ENCODE measurements at places on chromosomes 3 and 15.

GRCh38 chr15:71129669-71130068, 14.4 kb downstream of the THSD4 start:
- no peak for DNase-seq

- no peak for DNase-seq
These were observed 142.3 kb upstream of the RASGRP1 start for GRCh38 chr15:38706956-38707355.

GRCh38 chr15:30065025-30065801, 17.5 kb upstream of the GOLGA8J start:
- DNase-seq, result peak; percentile 70

DNA sequence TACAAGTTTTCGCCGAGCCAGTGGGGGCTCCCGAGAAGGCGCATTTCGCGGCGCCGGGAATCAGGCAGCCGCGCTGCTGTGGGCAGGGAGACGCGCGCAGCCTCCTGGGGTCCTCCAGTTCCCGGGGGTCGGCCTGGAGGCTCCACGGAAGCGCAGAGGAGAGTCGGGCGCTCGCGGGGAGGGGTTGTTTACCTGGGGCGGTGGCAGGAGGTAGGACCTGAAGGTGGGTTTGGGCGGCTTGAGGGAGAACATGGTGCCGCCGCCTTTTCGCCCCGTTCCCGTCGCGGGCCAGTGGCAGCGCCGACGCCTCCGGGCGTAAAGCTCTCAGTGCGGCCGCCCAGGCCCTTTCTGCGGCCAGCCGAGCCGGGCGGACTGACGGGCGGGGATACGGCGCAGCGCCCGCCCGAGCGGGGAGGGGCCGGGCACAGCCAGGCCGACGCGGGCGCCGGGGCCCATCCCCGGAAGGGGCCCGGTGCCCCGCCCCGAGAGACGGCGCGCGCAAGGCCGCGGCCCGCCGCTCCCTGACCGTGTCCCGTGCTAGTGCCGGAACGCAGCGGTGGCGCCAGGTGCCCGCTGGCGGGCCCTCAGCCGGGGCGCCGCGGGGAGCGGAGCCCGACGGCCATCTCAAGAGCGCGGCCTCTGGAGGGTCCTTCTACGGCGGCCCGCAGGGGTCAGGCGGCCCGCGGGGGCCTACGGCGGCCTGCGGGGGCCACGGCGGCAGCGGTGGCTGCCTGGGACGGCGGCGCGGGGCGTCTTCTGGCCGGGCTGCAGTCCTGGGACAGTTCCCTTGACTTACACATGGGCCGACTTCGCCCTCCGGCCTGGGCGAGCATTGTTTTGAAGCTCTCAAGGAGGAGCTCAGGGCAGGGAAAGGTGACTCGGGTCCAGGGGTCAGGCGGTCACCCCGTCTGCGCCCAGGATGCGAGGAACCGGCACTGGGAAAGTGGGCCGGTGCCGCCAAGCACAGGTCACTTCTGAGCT, at the start of gene MTMR10:
MTMR10 (minus strand) TSS at position 374 of the 981 bp plus-strand sequence; CDS start at position 252, 122 bp downstream.
- peak; percentile 87 for DNase-seq

DNA sequence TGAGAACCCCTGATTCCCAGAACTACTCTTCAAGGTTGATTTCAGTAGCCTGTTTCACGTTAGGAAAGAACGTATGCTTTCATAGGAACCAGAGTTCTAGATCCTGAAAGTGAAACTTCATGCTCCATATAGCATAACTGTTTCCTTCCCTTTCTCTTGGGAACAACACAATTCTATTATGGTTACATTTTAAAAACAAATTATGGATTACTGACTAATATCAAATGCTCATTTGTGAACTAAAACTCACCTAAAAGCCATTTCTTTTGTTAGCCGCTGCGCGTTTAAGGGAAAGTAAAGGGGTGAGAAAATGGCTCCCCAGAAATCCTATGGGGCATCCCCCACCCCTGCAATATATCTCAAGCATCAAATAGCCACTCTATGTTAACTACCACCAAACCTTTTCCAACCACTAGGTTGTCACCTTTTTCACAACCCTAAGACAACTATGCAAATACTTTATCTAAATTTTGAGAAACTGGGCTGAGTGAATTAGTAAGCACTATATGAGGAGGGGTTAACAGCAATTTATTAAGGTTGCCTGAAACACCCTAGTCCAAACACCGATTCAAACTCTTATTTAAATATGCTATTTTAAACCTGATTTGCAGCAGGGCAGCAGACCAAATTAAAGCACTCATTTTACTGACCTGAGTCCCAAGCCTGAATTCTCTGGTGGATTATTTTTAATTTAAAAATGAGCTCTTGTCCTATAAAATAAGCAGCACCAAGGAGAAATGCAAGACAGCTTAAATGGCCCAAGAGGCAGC, 2.4 kb downstream of the SIAH2 start:
- DNase-seq, result no peak

DNA sequence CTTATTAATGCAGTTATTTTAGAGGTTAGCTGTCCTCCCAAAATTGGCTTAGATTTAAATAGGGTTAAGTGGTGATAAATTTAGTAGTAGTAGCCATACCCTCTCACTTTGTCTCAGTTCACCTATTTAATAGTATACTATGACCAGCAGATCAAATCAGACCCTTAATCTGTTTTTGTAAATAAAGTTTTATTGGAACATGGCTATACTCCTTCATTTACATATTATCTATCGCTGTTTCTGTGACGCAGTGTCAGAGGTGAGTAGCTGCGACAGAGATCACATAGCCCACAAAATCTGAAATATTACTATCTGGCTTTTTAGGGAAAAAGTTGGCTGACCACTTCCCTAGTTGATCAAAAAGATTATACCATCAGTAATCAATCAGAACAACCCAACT, 113.2 kb downstream of the FILIP1L start:
- DNase-seq, result no peak

GRCh38 chr15:48032911-48033310, 87.9 kb upstream of the SLC24A5 start:
- no peak for DNase-seq

DNA sequence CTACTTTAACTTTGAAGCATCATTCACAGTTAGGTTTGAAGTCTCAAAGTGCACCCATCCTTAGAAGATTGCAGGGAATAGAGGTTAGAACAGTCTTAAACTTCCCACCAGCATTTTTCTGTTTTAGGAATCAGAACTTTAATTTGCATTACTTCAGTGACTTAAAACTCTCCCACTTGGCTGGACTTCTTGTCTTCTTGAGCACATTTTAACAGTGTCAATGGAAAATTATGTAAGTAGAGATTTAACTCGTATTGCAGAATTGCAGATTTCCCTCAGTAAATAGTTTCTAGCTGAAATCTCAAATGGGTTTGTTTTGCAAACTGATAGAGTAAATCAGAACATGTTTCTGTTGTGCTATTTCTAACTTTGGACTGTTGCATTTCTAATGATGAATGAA, 369.6 kb downstream of the OTOL1 start:
- no peak for DNase-seq

DNA sequence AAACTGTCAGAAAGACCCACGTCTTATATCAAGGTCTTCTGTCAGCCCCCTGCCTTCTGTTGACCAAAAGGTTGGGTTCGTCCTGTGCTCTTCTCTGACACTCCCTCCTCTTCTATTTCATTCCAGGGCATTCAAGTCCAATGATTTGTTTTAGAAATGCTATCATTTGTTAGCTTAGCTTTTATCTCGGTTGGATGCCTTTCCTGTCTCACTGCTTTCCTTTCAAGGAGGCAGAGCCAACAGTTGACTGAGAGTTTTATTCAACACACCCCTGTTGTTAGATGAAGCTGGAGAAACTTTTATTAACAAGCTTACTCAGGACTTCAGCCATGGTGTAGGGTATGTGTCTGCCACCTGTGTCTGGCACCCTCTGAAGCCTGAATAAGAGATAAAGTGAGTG, 112.0 kb upstream of the SLC7A14 start:
- no peak for DNase-seq

GRCh38 chr15:48500595-48500994, 144.9 kb downstream of the FBN1 start:
- DNase-seq, result no peak

GRCh38 chr3:98967758-98968157, 66.3 kb upstream of the DCBLD2 start:
- DNase-seq, result no peak

GRCh38 chr3:183653209-183654064, 18.0 kb downstream of the KLHL24 start:
- DNase-seq, result no peak

DNA sequence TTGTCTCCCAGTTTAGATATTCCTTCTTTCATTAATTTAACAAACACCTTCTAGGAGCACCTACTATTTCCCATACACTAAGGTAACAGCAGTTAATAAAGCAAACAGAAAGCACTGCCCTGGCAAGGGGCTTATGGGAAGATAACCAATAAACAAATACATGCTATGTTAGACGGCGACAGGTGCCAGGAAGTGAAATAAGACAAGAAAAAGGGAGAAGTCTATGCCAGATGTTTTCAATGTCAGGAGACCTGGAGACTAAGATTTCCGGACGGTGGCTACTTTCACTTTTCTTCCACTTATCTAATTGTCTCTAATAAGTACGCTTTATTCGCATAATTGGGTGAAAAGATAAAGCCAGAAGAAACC, 32.5 kb upstream of the ZNF445 start:
- DNase-seq, result peak; percentile 62

DNA sequence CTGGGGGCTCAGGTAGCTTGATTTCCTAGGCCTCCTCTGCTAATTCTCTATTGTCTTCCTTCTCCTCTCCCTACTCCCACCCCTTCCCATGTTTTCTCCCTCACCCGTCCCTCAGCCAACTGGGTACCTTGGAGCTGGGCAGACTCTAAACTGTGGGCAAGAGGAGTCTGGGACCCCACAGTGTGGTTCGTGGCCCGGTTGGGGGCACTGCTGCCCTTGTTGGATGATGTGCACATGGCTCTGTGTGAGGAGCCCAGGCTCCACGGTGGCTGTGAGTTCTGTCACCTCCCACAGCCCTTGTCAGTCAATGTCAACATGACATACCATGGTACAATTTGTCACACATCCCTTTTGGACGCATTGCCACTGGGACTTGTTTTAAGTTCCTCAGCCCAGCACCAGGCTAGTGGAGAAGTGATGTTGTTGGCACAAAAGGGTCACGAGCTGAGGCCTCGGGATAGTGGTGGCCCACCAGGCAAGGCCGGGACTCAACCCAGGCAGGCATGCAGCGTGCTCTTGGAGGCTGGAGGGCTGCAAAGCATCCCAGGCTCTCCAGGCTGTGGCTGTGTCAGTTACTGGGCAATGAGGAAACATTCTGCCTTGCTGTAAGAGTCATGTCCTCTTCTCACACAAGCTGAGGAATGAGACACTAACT, 142.3 kb downstream of the TLE3 start:
- no peak for DNase-seq

GRCh38 chr3:18424213-18424728, 868 bp downstream of the SATB1 start:
- no peak for DNase-seq

DNA sequence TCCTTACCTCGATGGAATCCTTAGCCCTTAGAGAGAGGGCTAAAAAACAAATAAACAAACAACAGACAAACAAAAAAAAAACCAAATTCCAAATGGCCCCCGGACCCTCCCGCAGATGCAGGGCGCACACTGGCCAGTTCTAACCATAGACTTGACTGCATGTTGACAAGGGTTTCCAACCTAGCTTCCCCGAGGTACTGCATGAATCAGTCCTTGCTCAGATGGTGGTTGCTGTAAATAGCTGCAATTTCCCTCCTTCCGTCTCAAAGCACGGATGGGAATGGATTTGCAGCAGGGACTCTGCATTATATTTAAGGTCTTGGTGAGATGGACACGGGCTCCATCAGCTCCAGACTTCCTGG, 162.8 kb downstream of the CD47 start:
- DNase-seq, result no peak

DNA sequence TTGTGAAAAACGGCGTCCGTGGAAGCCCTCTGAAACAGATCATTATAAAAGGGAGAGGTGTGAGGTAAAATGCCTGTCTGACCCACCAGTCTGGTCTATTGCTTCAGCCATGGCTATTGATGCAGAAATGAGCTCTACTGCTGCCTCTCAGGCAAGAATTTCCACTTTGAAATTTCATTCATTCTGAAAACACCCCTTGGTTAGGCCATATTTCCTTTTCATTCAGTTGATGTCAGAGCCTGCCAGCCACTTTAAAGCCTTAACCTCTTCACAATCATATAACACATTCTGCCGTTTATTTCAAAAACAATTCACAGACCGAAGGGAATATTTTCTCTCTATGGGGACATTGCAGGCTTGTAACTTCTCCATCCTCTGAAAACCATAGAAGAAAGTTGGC, 71.9 kb downstream of the FOXB1 start:
- no peak for DNase-seq

- no peak for DNase-seq
These were observed 5.6 kb downstream of the CCR1 start for GRCh38 chr3:46202535-46202934.

- DNase-seq, result no peak
These were observed 659.5 kb downstream of the MAGI1 start for GRCh38 chr3:65379223-65379622.

DNA sequence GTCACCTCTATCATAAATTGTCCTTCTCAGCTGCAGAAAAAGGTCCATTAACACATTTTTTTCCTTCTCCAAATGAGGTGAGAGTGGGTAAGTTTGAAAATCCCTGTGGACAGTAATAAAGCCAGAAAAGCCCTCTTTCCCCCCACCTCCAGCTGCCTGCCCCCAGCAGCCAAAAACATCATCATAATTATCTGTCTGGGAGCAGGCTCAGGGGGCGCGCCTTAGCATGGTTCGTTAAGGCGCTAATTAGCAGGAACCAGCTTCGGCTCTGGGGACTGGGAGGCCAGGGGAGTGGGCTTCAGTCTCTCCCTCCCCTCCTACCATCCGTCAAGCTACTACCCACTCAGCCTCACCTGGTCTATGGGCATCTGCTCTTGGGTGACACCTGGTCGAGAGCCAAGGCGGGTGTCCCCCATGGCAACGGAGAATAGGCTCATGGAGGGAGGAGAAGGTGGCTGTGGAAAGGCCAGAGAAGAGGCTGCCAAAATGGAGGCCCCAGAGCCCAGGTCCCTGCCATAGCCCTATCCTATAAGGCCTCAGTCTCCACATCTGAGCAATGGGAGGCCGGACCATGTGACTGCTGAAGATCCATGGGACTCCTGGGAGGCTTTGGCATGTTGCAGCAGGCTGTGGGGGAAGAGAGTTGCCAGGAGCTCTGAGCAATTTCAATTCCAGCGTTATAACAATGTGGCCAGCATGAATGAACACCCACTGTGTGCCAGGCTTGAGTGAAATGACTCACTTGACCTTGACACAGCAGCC, 140.1 kb upstream of the LINGO1 start:
- peak; percentile 25 for DNase-seq

DNA sequence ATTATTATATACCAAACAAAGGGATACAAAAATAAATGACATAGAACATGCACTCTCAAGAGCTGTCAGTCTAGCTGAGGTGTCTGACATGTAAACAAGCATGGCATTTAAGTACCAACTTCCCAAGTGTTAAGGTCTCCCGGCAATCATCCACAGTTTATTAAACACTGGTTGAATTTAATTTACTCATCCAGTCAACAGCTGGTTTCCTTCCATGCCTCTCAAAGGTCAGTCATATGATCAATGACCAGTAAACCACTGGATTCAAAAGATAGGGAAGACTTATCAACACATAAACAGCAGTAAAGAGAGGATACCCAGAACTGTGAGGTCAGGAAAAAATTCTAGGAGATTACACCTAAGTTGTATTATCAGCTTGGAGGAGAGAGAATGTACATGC, 80.4 kb downstream of the ADAM10 start:
- no peak for DNase-seq
